NCI-H510A (cell line): ENCODE measurements at places on chromosomes 7 and 10.

- DNase-seq = no peak
Observed at GRCh38 chr7:38181111-38181510, 3.1 kb downstream of the STARD3NL start.

- DNase-seq = no peak
Observed at GRCh38 chr7:140972876-140973829, 41.6 kb downstream of the MRPS33 start.

DNA sequence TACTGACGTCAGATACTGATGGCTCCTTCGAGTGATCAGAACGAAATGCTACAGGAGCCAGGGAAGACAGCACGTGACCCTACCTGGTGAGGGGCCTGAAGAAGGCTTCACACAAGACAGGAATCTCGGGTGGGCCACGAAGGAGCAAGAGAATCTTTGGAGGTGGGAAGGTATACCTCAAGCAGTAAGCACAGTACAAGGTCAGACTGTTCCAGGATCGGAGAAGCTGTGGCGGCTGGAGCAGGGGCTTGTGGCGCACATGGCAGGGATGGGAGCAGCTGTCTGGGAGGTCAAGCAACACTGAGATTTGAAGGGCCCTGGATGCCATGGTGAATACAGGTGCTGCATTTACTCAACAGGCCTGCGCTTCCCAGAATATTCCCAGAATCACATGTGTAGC, 45.4 kb downstream of the C10orf143 start:
- DNase-seq = no peak

DNA sequence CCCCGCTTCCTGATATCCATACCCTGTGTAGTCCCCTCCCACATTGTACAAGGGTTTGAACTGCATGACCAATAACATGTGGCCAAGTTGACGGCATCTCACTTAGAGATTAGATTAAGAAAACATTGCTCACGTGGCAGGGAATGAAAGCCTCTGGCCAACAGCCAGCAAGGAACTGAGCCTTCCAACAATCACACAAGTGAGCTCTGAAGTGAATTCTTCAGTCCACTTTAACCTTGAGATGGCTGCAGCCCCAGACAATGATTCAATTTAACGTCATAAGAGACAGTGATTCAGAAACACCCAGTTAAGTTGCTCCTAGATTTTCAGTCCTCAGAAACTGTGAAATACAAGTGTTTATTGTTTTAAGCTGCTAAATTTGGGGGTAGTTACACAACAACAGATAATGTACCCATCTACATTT, 165.9 kb upstream of the PLXNA4 start:
- DNase-seq = no peak

- no peak for DNase-seq
Observed at GRCh38 chr7:32051128-32051527, 19.1 kb downstream of the PDE1C start.

GRCh38 chr10:58014436-58014835, 253.3 kb downstream of the IPMK start:
- DNase-seq = no peak

DNA sequence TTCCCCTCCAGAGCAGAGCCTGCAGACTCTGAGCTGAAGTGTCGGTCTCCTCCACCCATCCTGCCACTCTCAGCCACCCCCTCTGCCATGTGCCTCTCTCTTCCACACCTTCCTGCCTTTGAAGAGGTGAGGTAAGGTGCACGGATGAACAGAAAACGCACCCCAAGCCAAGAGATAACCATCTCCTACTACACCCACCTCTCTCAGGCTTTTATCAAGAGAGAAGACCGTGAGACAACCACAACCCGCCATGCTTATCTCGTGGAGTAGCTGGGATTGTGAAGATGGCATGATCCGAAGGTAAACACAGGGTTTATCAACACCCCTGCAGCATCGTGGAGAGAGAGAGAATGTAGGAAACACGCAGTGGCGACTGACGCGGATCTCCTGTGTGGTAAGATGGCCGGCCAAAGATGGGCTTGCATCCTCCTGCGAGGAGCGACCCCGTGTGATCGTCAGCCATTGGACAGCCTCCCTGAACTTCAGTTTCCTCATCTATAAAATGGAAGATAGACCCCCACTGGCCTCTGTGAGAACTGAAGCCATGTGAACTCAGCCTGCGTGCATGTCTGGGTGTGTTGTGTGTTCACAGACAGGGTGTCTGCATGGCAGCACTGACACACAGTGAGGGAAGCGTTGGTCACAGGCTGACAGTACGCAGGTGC, 219.0 kb downstream of the DIP2C start:
- DNase-seq = no peak

- no peak for DNase-seq
Observed at GRCh38 chr10:47154762-47155161, 145.2 kb upstream of the GDF10 start.

DNA sequence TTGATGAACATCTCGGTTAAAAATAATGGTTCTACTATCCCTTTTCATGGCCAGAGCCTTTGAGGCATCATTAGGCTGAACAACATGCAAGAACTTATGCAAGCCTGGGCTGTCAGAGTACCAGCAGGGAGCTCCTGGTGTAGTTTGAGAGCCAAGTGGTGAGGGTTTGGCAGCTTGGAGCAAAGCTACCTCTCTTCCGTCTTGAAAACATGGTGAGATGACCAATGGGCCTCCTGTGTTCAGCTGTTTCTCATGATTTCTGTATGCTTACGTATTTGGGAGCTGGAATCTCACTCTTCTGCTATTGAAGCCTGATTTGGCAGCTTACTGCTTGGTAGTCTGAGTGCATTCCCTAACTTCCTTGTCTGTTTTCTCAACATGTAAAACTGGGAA, 150.4 kb downstream of the CXCL12 start:
- no peak for DNase-seq

DNA sequence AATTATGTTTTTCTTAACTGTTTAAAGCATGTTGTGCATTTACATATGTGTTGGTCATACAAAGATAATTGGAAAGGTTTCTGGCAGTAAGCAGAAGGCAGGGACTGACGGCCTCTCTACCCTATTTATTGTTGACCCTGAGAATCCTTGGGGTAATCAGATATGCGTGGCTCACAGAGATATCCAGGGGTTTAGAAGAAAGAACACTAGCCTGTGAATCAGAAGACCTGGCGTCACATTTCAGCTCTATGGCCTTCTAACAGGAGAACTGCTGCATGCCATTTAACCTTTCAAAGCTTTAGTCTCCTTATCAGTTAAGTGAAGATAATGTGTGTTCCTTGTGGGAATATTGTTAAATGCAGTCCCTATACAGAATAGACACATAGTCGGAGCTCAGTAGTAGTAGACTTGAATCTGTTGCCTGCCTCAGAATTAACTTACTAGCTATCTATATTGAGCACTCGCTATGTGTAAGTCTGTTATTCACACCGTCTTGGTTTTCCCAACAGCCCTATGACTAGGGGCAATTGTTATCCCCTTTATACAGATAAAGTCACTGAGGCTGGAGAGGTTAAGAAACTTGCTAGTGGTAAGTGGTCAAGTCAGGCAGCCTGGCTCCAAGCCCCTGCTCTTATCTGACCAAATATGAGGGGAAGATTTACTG, 129.6 kb upstream of the ANKRD1 start:
- no peak for DNase-seq

- no peak for DNase-seq
Observed at GRCh38 chr7:96740130-96740529, 30.5 kb upstream of the SEM1 start.

DNA sequence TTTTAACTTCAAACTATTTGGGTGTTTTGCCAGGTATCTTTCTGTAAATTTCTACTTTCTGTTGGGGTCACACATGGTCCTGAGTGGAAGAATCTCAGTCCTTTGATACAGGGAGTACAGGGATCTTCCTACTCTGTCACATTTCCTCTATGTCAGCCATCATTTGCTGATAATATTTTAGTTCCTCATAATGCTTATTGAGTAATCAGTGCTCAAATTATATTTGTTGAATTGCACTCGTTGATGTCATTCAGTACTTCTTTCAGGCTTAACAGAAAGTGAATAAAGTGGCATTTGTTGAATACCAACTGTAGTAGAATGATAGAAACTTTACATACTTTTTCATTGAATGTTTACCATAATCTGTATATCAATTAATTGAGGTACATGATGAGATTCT, 31.9 kb downstream of the WDR11 start:
- DNase-seq = no peak

DNA sequence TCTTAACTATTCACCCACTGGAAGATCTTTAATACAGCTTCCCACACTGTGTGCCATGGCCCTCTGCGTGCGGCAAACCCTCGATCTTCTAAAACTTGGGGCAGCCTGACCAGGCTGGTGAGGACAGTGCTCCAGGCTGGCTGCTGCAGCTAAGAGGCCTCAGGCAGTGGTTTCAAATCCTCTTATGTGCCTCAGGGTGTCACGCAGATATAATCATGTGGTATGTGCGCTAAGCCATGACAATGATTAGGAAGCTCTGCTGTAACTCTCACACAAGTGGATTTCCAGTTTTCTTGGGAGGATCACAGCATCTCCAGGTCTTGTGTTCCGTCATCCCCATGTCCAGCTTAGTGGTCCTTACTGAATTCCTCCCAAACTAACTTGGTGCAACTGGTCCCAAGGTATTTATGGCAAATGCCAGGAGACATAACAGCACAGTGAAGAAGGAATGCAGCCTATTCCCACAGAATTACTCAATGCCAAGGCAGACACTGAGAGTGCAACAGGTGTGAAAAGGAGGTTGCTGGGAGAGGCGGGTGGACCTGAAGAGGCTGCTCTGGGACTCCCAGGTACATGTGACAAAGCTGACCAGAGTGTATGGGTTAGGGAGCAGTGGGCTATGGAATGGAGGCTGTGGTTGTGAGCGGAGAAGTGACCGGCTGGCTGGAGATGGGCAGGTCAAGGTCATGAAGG, 2.3 kb downstream of the HPS1 start:
- DNase-seq = no peak

DNA sequence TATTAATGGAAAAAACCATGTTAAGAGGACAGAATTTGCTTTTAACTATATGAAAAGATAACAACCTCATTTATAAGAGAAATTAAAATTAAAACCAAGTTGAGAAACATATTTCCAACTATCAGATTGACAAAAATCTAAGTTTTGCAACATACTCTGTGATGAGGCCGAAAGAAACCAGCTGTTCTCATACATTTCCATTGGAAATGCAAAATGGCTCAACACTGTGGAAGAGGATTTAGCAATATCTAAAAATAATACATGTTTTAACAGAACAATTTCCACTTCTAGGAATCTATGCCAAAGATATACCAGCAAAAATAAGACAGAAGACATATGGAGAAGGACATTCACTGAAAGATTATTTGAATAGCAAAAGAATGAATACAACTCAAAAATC, 268.8 kb downstream of the DYNC1I1 start:
- no peak for DNase-seq

DNA sequence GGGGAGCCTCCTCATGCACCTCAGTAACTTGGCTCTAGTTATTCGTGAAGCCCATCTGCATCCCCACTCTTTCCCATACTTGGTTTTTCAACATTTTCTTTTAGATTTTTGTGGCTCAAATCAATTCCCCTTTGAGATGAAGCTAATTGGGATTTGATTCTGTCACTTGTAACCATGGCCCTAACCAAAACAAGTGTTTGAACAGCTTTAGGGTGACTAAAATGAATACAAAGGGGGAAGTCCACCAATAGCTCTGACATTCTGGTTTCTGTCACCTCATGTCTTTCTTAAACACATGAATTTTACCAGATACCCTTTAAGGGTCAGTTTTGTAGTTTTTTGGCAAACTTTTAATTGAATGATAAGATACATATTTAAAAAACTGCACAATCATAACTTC, 87.0 kb downstream of the PCGF5 start:
- DNase-seq = no peak

DNA sequence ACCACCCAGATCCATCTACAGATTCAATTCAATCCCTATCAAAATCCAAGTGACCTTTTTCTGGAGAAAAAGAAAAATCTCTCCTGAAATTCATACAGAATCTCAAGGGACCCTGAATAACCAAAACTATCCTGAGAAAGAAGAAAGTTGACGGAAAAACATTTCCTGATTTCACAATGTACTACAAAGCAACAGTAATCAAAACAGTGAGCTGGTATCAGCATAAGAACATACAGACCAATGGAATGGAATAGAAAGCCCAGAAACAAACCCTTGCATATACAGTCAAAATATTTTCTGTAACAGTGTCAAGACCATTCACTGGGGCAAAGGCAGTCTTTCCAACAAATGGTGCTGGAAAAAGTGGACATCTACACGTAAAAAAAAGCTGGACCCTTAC, 89.9 kb downstream of the JMJD1C start:
- DNase-seq = no peak

DNA sequence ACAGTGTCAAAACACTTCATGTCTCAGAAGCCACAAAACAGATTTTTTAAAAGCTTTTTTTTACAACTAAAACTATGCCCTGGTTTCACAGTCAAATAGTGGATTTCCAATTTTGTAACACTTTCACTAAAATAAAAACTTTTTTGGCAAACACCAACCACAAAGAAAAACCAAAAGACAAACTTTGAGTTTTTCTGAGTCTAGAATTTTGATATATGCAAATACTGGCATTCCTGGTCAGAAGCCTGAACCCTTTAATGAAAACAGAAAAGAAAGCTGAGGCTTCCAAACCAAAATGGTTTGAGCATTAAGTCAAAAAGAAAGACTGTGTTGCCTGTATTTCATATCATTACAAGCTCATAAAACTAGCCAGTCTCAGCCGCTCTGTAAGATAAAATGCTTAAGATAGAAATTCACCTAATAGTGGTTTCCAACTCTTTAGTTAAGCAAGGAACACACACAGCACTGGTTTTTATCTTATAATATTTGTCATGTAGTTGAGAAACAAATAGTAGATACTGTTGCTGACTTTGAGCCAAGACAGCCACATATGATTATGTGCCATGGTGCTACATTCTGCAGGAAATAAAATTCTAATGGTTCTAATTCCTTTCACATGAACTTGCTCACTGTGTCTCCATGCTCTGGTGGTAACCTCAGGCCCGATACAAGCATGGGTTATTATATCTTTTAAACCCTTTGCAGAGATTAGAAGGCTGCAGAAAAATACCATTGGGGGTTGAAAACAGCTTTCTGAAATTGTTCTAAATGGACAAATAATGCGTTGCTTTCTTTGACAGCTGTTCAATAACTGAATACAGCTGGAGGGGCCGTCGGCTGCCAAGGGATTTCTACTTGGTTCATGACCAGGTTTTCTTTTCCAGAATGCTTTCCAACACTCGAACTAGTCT, 49.4 kb downstream of the FAM171A1 start:
- no peak for DNase-seq

DNA sequence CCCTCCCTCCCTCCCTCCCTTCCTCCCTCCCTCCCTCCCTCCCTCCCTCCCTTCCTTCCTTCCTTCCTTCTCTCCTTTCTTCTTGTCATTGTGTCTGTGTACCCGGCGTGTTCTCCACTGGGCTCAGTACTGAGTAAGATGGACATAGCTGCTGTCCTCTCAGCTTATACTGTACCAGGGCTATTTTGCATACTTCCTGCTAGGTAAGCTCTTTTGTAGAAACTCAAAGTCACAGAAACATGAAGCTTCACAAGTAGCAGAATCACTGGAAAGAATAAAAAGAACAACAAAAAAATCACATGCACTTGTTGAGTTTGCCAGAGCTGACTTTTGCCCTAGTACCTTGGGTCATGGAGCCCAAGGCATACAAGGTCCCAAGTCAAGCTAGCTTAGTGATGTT, 125.7 kb downstream of the PLPP4 start:
- DNase-seq = no peak

GRCh38 chr10:110274647-110275046, 30.1 kb downstream of the SMNDC1 start:
- no peak for DNase-seq

GRCh38 chr10:116312548-116312947, 11.7 kb upstream of the CCDC172 start:
- DNase-seq = no peak
